Muscle of arm (tissue), 14 donors: ENCODE measurements at places on chromosomes 1 and 21. TPM values are rescaled to one million over a fixed set of nuclear protein-coding genes. Genes with fewer than 3 reads are reported as not detected.

GRCh38 chr1:203627398-203627797 lies 766 bp downstream of the ATP2B4 start:
- no peak for DNase-seq

DNA sequence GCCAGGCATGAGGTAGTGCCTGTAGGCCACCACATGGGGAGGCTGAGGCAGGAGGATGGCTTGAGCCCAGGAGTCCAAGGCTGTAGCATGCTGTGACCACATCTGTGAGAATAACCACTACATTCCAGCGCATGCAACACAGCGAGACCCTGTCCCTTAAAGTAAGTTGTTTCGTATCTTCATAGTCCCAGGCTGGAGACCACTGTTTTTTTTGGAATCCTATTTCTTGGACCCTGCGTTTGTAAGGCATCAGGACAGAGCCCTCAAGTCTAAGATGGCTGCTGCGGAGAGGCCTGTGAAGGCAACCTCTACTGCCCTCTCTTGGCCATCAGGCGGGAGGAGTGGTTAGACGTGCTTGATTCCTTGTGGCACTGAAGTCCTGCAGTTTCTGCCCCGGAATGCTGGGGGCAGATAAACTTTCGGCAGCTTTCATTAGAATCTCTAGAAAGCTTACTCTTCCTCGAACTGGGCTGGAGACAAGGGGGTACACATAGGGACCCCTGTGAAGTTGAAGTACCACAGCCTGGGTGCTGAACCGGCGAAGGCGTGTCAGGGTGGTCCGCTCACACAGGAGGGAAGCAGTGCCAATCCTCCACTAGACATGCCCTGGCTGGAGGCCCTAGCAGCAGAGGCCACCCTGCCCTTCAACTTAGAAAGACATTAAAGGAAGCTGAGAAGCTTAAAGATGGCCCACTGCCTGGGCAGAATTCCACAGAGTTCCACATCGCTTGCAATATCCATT lies 36.6 kb downstream of the RABIF start:
- no peak for DNase-seq

DNA sequence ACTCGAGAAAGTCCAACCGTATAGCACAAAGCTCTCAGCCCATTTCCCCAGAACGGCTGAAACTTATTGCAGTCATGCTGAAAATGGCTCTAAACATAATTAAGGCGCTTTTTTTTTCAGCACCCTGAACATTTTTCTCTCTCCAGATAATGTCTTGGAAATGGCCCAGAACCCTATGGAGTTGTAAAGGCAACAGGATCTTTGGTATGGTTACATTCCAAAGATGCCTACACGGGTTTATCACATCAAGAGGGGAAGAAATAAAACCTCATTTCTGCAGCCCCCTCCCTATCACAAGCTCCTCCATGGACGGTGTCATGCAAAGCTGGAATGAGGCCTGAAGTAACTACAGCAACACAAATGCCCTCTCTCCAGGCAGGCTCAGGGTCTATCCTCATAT lies 126.4 kb upstream of the GALNT2 start:
- DNase-seq, result no peak

DNA sequence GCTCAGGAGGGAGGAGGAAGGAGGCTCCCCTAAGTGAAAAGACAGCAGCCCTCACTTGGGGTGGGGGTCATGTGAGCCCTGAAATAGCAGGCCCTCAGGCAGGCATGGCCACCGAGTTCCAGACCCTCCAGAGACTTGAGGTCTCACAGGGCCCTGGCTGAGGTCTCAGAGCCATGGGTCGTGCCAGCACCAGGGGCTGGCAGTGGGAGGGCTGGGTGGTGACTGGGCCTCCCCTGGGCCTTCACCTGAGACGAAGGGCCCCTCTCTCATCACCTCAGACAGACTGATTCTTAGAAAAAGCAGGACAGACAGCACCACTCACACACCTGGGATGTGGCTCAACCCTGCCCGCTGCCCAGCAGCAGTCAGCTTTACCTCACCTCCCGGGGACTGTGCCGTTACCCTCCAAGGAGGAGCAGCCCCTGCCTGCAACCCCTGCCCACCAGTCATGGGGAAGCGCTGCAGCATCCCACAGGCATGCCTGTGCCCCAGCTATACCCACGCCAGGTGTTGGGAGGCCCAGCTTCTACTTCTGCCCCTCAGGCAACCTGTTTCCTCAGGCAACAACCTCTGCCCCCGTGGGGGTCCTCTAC lies 42.6 kb upstream of the LRP8 start:
- no peak for DNase-seq

Gene LYPD8
- not detected for polyA plus RNA-seq

Gene GJC2
- 1.1 TPM for polyA plus RNA-seq
